Lower leg skin (tissue), 4 donors: ENCODE measurements at places on chromosomes 1 and 21.

DNA sequence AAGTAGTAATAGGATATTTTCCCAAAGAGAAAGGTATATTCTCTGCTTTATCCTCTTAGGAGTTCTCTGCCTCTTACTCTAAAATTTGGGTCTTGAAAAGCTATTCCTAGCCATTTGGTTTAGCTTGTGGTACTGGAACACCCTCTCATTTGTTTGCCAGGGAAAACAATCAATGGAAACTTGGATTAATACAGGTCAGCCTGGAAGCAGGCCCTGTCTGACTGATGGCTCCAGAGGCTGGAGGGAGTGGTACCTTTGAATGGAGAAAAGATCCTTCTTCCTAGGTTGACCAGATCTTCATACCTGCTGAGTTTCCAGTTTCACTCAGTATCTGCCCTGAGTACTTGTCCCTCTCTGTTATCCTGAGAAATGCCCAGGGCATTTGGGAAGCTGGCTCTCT, 31.7 kb upstream of the IKBKE start:
- no peak for DNase-seq

DNA sequence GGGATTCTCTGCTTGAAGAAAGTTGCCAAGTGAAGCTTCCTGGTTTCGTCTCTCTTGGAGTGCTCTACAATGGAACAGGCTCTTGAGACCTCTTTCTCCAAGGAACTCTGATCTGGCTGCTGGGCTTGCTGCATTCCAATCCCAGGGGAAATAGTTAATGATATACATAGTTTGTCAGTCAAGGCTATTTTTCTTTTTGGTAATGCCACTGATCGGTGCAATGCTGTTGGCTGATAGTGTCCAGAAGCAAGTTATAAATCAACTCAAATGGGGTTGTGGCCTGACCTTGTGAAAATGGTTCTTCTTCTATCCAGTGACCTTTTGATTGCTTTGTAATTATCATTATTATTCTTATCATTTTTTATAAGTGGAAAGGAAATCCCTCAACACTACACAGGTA, 48.4 kb upstream of the TNFSF18 start:
- DNase-seq = no peak

GRCh38 chr1:107140703-107141490, at the start of gene NTNG1:
TSS of gene NTNG1 (plus strand) at chr1:107141039.
- DNase-seq = no peak

DNA sequence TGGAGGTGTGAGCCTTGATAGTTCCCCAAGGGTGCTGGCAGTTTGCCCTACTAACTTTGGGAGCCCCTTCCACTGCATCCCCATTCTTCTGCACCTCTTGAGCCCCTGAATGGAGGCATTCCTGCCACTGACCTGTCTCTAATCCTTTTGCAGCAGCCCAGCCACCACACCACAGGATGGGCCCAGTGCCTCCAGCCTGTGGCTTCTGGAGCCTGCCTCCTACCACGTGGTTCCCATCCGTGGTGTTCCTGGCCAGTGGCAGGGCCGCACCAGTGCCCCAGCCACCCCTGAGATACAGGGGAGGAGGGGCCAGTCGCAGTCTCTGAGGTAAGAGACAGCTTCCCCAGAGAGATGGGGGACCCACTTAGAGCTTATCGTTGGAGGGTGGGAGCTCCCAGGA, 14.4 kb downstream of the INAVA start:
- DNase-seq = no peak

- no peak for DNase-seq
Measured at GRCh38 chr1:61819421-61819820, 77.1 kb downstream of the PATJ start.
